ENCODE measurements at places on chromosomes 6 and 20. TPM values are rescaled to one million over a fixed set of nuclear protein-coding genes. Genes with fewer than 3 reads are reported as not detected.

The PRR18 gene
- polyA plus RNA-seq = 0.02 TPM

The KIAA0408 gene
- polyA plus RNA-seq = 2.3 TPM

The TNXB gene
- 99.0 TPM for polyA plus RNA-seq

The TOX2 gene
- 1.9 TPM for polyA plus RNA-seq
